Progenitor cell of endocrine pancreas (in vitro differentiated cells): ENCODE measurements at places on chromosomes 5 and 9.

DNA sequence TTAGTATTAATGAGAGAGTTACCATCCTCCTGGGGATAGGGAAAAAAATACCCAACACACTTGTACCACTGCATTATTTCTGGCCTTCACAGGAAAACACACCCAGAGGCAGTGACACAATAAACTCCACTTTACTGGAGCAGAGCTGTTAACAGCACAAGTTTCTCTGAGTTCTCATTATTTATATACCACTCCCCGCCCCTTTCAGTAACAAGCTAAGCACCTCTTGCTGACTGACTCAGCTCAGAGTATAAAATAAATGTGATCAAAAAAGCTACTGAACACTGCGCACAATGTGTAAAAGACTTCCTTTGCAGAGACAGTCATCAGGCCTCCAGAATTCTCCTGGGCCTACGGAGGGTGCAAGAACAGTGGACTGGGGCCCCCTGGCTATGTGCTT is 21.6 kb downstream of the KLF9 start:
- DNase-seq = no peak

DNA sequence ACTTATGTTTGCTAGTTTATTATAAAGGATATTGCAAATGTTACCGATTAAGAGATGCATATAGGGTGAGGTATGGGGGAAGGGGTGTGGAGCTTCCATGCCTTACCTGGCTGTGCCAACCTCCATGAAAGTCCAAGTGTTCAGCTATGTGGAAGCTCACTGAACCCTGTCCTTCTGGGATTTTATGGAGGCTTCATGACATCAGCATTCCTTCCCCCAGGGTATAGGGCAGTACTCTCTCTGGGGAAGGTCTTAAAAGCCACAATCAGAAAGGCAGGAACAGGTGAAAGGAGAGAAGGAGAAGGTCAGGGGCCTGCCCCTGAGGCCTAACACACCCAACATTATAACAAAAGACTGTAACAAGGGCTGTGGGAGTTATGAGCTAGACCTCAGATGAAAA is 592.6 kb downstream of the PDE4D start:
- DNase-seq = no peak

DNA sequence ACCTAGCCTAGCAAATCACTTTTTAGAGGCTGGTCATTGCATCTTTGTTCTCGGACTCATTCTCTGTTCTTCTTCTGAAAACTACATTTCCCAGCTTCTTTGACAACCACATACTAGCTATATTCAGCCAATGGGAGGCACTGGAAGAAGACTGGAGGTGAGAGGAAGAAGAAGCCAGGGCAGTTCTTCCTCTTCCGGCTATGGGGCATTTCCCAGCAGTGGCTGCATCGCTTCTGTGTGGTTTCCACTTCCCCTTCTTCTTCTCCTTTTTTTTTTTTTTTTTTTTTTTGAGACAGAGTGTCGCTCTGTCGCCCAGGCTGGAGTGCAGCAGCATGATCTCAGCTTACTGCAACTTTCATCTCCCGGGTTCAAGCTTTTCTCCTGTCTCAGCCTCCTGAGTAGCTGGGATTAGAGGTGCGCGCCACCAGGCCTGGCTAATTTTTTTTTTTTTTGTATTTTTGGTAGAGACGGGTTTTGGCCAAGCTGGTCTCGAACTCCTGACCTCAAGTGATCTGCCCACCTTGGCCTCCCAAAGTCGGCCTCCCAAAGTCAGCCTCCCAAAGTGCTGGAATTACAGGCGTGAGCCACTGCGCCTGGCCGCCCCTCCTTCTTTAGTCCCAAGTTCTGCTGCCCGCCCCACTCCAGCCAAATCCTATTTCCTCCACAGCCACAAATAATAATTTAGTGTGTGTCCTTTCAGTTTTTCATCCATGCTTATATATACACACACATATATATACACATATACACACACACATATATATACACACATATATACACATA is 6.9 kb upstream of the UBAP1 start:
- DNase-seq = no peak

DNA sequence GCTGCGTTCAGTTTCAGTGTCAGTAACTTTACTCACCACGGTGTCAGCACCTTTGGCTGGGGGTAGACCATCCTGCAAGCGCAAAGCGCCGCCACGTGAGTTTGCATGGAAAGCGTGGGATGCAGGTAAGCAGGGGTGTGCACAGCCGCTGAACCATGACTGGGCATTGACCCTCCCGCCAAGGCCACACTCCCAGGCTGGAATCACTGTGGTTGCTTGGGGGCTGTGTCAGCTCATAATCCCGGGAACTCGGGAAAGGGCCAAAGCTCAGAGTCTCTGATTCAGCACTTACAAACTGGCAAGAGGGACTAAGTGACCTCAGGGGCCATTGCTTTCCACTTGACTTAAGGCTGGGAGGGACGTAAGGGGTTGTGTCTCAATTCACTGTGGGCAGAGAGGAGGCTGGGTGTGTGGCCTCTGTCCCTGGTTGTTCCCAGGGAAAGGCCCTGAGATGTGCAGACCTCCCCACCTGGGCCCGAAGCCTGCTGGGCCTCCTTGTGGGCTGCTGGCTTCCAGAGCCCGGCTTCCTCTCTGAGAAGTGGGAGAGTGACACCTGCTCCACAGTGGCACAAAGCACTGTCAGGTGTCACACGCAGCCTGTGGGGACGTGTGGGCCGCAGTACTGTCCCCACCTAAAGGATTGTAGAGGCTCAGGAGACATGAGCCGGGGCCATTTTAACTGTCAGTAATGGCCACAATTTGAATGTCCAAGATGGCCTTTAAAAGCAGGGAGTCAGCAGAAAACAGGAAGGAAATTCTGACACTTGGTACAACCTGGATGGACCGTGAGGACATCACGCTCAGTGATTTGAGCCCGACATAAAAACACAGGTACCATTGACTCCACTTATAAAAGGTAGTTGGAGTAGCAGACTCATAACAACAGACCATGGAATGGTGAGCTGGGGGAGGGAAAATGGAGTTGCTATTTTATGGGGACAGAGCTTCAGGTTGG is 16.7 kb downstream of the ABO start:
- no peak for DNase-seq

DNA sequence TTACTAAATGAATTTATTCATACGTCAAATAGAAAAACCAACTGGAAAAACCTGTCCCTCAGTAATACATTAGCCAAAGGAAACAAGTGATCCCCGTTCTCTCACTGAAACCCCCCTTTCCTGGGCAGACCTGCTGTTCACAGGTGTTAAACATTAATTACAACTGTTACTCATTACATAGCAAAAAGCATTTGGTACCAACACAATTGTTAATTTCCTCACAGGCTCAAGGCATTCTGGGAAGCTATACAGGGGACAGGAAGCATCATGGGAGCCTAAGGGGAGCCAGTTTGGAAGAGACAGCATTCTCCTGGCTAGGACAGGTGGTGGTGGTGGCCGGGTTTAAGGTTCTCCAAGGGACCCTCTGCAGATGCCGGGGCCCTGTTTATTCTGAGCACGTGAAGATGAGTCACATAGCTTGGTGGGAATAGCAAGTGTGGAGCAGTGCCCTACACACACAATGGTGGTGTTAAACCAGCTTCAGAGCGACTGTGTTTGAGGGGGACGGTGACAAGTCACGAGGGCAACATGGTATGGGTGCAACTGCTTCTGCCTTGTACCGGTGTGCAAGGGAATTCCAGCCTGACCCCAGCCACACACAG is 62.6 kb upstream of the SLC25A51 start:
- DNase-seq = no peak

- no peak for DNase-seq
Measured at GRCh38 chr5:176614805-176615478, 5.0 kb upstream of the GPRIN1 start.

DNA sequence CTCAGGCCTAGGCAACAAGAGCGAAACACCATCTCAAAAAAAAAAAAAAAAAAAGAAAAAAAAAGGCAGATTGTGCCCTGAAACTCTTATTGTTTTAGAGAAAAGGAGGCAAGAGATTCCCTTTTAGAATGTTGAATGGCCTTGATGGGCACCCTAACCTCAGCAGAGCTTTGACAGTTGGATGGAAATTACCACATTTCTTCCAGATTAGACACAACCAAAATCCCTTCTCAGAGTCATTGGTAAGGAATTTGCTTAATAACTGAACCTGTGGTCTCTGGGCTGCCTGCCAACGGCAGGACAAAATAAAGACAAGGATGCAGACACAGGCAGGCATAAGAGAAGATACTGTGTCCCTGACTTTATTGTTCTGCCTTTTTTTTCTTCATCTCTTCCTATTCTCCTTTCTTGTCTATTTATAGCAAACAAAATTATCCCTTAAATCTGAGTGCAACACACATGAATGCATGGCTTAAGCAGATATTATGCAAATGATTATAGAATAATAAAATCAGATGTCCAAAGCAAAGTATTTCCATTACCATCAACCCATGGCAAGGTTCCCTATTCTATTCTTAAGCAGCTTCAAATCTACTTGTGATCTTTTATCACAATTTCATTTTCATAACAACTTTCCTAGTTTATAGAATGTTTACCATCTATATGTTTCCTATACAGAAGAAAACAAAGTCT is 37.3 kb upstream of the TRIO start:
- no peak for DNase-seq

DNA sequence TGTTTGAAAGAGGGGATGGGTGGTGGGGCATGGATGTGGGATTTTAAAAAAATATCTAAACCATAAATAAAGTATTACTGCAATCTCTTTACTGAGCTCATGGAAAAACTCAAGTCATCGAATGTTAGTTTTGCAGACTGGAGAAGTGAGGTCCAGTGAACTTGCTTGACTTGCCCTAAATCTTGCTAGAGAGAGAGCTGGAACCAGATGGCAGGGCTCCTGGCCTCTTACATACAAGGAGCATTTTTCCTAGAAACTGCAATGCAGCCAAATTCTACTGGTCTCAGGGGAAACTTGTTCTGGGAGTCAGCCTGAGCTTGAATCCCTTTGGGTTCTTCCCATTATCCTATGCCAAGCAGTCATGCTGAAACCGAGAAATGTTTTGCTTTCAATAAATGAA is 2.9 kb upstream of the TGFBI start:
- no peak for DNase-seq

DNA sequence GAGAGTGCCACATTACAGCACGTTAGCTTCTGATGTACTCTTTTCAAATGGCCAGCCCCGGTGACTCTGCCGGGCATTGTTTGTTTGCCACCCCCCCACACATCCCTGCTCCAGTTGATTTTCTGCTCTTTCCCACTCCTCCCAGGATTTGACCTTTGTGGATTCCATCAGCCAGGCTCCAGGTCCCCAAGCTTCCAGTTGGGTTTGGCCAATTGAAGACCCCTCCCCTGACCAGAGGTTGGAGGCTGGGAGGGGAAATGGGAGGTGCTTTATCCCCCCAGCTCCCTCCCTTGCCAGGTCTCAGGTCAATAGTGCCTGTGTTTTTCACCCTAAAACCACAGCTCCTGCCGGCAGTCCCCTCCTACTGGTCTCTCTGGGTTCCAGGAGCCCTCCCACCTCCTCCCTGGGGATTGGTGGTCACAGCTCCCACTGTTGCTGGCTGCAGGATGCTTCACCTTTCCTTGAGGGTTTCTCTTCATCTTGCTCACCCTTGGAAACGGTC is 34.9 kb downstream of the IRF1 start:
- DNase-seq = no peak

GRCh38 chr5:106510321-106510720 is 1160.4 kb downstream of the EFNA5 start:
- DNase-seq = no peak

- no peak for DNase-seq
Measured at GRCh38 chr5:87136096-87136495, 131.6 kb upstream of the RASA1 start.

GRCh38 chr5:118009741-118010297 is 978.5 kb downstream of the DTWD2 start:
- DNase-seq = no peak

DNA sequence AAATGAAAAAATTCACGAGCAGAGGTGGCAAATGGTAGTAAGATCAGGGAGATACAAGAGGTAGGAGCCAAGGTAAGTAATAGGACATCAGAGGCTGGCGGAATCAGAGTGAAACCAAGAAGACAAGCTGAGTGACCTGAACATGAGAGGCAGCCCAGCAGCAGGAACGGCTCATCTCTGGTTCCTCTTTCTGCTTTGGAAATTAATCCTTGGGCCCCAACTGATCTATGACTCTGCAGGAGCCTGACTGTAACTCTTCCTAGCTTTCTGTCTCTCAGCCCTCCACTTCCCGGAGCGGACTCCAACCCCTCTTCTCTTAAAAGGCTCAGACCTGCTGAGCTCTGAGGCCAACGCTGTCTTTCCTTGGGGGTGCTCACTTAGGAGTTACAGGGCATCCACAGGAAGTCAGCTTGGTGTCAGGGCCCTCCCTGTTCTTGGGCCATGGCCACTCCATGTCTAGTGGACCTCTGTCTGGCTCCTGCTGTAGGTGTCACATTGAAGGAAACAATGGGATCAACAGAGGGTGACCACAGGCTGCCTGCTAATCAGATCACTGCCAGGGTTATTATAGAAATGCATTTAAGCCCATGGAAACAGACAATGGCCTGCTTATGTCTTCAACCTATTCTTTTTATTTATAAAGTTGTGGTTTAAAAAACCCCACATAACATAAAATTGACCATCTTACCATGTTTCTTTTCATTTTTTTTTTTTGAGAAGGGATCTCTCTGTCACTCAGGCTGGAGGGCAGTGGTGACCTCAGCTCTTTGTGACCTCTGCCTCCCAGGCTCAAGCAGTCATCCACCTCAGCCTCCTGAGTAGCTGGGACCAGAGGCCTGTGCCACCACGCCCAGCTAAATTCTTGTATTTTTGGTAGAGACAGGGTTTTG is 22.5 kb upstream of the SHB start:
- no peak for DNase-seq

DNA sequence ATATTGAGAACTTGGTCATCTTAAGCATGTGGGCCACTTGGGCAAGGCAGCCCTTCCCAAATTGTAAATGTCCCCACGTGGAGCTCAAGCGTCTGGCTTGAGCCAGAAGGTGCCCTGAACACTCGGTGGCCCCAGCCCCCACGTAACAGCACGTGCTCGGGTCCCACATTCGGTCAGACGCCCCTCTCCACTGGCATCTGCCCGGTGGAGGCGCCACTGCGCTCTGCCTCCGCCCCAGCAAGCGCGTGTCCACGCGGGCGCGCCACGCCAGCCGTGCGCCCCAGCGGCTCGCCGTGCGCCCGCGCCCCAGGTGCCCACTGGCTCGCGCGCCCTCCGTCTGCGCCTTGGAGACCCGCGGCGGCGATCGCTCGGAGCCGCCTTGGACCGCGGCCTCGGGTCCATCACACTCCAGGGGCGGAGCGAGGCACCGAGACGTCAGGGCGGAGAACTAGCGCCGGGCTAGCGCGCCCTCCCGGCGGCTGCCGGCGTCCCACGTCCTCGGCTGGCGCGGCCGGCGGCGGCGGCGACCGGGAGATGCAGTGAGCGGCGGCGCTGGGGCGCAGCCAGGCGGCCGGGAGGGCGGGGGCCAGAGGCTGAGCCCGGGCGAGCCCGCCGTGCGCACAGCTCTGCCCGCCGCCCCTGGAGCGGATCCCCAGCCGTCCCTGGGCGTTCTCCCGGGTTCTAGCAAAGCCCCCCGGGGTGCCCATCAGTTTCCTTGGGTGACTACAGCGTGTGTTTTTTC is at the start of gene PALM2AKAP2:
Gene PALM2AKAP2 (plus strand): TSS at position 488 of the 742 bp plus-strand sequence. CDS start 291 bp downstream, outside the sequence.
- peak; percentile 52 for DNase-seq

DNA sequence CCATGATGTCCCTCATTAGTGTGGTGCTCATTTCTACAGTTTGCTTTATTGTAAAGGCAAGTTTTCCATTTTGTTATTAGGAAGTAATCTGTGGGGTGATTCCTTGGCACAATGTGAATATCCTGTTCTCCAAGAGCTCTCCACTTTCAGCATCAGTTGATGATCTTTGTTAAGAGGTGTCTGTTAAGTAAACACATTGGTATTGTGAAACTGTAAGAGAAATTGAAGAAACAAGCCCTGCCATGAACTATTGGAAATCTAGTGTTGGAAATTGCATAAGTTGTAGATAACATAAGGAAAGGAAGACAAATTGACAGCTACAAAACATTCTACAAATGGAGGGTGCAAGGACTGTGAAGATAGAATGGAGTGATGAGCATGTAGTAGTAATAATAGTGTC is 17.2 kb downstream of the RNF14 start:
- no peak for DNase-seq
